ENCODE measurements at places on chromosomes 4 and X.
A peak's percentile ranks its signal among the peaks of the same experiment; 100 is the strongest.

- peak; percentile 10 for DNase-seq
These were observed 37.9 kb upstream of the SORBS2 start for GRCh38 chr4:185849664-185850550.

DNA sequence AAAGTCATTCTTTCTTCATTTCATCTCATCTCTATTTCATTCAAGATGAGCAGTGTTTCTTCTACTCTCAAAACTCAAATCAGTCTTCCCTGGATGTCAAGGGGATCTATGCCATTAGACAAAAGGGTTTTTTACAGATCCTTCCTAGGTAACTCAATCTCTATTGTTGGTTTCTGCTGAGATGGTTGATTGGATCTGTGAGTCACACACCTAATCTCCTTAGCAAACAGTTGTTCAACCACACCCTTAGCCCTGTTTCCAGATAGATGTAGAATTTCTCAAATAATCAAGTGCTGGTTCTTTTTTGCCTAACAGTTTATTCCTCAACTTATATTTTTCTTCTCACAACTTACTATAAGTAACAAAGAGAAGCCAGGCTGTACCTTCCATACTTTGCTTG is 200.5 kb downstream of the KDR start:
- no peak for DNase-seq

DNA sequence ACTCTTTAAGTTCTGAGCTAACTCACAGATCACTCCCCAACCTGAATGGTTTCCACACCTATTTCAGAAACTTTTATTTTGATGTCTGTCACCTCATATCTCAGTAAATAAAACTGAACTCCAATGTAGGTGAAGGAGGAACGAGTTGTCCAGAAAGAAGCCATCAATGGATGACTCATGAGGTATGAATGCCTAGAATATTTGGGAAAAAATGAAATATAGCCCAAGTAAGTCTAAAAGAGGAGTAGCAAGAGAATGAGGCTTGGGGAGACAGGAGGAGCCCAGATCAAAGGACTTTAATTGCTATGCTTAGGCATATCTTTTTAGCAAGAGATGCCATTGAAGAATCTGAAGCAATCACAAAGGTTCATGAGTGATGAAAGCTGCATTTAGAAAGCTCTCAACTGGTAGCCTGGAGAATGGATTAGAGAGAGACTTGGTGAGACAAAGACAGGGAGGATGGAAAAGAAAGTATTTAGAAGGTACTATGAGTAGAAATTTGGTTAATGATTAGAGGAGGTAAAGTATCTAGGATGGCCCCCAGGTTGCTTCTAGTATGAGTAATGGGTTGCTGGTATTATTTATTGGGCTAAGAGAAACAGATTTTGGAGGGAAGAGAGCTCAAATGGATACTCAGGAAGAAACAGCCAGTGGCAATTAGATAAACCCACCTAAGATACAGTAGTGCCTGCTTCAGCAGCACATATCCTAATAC is 39.4 kb downstream of the NOCT start:
- DNase-seq, result no peak

DNA sequence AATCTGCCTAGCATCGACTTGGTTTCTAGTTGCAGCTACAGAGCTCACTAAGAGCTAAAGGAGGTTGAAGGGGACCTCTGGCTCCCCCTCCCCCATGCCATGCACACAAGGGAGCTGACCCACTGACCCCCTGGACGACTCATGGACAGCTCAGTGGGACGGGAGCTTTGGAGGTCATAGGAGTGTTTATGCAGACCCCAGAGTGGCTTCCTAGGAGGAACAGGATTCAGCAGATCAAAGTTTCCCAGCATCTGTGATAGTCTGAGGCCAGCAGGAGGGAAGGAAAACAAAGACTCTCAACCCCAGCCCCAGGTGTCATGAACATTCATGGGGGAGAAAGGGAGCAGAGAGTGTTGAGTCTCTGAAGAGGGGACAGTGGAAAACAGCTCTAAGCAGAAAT is 104.4 kb downstream of the ARSF start:
- no peak for DNase-seq

GRCh38 chrX:70434914-70435586 is 9.6 kb upstream of the DLG3 start:
- DNase-seq, result no peak

DNA sequence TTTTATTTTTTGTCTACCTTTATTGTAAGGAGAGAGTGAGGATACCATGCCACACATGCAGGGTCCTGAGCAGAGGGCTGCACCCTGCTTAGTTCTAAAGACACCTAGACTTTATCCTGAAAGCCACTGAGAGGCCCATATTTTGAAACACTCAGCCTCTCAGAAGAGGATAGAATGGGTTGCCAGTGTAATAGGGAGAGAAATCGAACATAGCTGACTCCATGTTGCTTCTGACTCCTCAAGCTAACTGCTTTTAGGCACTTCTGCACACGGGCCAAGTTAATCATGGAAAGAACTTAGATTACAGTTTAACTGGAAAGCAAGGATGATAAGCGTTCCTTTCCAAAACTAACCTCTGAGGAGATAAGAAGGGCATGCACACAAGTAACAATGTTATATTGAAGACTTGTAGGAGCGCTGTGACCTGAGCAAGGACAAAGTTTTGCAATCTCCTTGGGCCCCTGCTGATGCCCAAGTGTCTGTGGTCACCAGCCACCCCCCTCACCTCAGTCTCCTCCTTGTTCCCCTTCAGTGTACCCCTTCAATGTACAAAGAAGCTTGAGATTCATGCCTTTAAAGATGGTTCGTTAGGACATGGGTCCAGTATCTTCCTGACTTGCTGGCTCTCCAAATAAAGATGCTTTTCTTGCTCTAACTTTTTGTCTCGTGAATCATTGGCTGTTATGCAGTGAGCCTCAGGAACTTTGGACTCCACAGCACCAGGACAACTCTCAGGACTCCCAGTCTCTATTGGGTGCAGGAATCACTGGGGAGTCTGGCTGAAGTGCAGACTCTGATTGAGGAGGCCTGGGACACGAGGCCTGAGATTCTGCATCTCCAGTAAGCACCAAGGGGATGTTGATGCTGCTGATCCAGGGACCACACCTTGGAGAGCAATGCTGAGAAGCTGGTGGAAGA is 25.4 kb upstream of the CD99 start:
- DNase-seq, result no peak

GRCh38 chr4:151340751-151341385 is 15.5 kb upstream of the SH3D19 start:
- no peak for DNase-seq

GRCh38 chr4:42492962-42493361 is 95.7 kb downstream of the SHISA3 start:
- DNase-seq, result no peak

- DNase-seq, result no peak
These were observed 94.2 kb upstream of the CENPE start for GRCh38 chr4:103292373-103292772.
